ENCODE measurements at places on chromosomes 5 and 9.

DNA sequence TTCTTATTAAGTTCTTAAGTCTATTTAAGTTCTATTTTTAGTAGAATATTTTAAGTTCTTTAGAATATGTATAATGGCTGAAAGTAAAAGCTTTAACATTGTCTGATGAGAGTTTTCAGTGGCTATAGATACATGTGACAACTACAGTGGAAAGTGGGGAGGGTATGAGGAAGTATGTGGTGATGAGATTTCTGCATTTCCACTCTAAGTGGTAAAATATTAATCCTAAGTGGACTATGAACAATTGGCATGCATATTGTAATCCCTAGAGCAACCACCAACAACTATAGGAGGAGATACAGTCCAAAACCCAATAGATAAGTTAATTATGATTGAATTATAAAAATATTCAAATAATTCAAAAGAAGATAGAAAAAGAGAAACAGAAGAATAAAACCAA lies 183.6 kb downstream of the GADD45G start:
- DNase-seq, result no peak

- no peak for DNase-seq
Measured at GRCh38 chr5:65037831-65038815, 269.4 kb downstream of the CWC27 start.

DNA sequence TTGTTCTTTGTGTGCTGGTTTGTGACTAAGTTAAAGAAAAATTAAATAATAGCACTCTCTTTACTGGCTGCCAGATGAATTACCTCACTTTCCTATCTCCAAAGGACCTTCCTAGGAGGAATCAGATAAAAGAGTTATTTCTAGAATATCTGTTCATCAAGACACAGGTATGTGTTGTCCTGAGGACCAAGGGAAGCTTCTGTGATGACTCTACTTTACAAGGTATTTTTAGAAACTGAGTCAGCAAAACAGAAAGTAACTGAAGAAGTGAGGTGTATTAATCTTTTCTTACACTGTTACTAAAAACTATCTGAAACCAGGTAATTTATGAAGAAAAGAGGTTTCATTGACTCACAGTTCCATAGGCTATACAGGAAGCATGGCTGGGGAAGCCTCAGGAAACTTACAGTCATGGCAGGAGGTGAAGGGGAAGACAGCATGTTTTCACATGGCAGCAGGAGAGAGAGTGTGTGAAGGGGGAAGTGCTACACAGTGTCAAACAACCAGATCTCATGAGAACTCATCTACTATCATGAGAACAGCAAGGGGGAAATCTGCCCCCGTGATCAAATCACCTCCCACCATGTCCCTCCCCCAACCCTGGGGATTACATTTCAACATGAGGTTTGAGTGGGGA lies 189.2 kb upstream of the DMAC1 start:
- DNase-seq, result no peak

DNA sequence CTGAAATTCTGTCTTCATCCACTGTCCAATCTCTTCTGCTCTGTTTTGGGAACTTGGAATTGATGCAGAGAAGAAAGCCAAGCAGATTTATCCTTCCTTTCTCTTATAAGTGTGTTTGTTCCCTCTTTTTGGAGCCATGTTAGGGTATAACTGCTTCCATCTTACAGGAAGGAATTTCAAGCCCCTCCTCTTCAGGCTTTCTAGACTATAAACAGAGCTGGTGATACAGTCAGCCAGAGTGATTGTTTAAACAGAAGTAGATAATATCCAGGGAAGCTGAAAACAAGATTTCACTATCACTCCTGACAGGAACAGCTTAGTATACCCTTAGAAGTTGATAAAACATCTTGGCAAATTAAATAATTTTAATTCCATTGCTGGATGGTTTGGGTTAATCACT lies 102.1 kb upstream of the DMRT1 start:
- DNase-seq, result no peak
